ENCODE measurements at places on chromosomes 13 and 19. TPM values are rescaled to one million over a fixed set of nuclear protein-coding genes. Genes with fewer than 3 reads are reported as not detected.

- peaks cover 10% of the 10 kb centered on the region for H3K4me1 ChIP-seq
- DNase-seq = no peak
- no peaks in the 10 kb centered on the region for H3K36me3 ChIP-seq
- H3K27me3 ChIP-seq = no peaks in the 10 kb centered on the region
- no peak overlapping the region for H3K27ac ChIP-seq
- no peak overlapping the region for H3K4me3 ChIP-seq
Measured at GRCh38 chr13:100394005-100394695, 194.4 kb downstream of the GGACT start.

The KLF1 gene
- polyA plus RNA-seq = not detected

DNA sequence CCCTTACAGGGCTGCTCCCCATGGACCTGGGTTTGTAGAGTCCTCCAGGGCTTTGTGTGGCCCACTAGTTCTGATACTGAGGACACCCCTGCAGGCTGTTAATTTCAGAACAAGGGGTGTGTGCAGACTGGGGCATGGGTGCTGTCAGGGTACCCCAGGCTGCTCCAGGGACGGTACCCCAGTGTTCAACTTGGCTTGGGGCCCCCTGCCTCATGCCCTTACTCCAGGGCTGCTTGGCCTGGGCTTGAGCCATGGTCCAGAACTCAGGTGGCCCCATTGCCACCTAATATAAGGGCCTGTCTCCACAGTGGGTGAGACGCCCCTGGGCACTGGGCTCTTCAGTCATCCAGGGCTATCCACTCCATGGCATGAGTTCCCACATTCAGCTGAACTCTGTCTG is 1417.6 kb downstream of the UQCRFS1 start:
- no peaks in the 10 kb centered on the region for H3K27me3 ChIP-seq
- H3K4me3 ChIP-seq = no peak overlapping the region
- H3K36me3 ChIP-seq = no peaks in the 10 kb centered on the region
- no peak for DNase-seq

- H3K27me3 ChIP-seq = no peaks in the 10 kb centered on the region
- H3K27ac ChIP-seq = no peak overlapping the region
- H3K36me3 ChIP-seq = no peaks in the 10 kb centered on the region
- no peak overlapping the region for H3K4me3 ChIP-seq
Measured at GRCh38 chr13:60329221-60329923, 67.6 kb upstream of the TDRD3 start.

DNA sequence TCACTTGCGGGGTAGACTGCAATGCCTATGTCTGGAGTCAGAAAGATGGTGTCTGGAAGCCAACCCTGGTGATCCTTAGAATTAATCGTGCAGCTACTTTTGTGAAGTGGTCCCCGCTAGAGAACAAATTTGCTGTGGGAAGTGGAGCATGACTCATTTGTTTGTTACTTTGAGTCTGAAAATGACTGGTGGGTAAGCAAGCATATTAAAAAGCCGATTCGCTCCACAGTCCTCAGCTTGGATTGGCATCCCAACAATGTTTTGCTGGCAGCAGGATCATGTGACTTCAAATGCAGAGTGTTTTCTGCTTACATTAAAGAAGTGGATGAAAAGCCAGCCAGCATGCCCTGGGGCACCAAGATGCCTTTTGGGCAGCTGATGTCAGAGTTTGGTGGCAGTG is 9.5 kb upstream of the ERVV-1 start:
- H3K4me3 ChIP-seq = no peak overlapping the region
- no peaks in the 10 kb centered on the region for H3K4me1 ChIP-seq
- no peak overlapping the region for H3K27ac ChIP-seq
- no peak for DNase-seq

All from pancreas (tissue), 10 donors.